ENCODE measurements at places on chromosomes 3 and 15. TPM values are rescaled to one million over a fixed set of nuclear protein-coding genes. Genes with fewer than 3 reads are reported as not detected.

Gene ACAN
- 0.33 TPM for total RNA-seq

Gene NGLY1
- total RNA-seq: 17.4 TPM

Gene MELTF
- 71.8 TPM for total RNA-seq

Gene SERPINI2
- not detected for total RNA-seq

Gene MAP1A
- 0.69 TPM for total RNA-seq

Gene DUOXA2
- not detected for total RNA-seq

Gene GCSAM
- not detected for total RNA-seq

Gene CASR
- total RNA-seq: not detected

Gene GBE1
- 26.0 TPM for total RNA-seq

Gene ILDR1
- total RNA-seq: not detected

Gene FBXL22
- total RNA-seq: 0.18 TPM

Gene TMCC1
- 10.7 TPM for total RNA-seq

Gene ISL2
- total RNA-seq: 4.7 TPM

Gene ANKUB1
- total RNA-seq: 0.06 TPM

Gene BLOC1S6
- total RNA-seq: 19.2 TPM

Gene GABRR3
- not detected for total RNA-seq

Gene GRK7
- total RNA-seq: not detected

Gene WDR93
- total RNA-seq: 0.13 TPM

Gene P3H2
- 39.2 TPM for total RNA-seq

Gene TBC1D23
- 14.3 TPM for total RNA-seq

Gene ARPIN
- 11.8 TPM for total RNA-seq

Gene CKMT1A
- 2.6 TPM for total RNA-seq

Gene PIERCE2
- total RNA-seq: 4.7 TPM

Gene AADACL2
- total RNA-seq: not detected

Gene DPPA2
- total RNA-seq: not detected

Gene ITIH1
- not detected for total RNA-seq

Gene ADAMTS9
- total RNA-seq: 0.92 TPM
